HTR-8/SVneo (cell line): ENCODE measurements at places on chromosomes 11 and 22.

DNA sequence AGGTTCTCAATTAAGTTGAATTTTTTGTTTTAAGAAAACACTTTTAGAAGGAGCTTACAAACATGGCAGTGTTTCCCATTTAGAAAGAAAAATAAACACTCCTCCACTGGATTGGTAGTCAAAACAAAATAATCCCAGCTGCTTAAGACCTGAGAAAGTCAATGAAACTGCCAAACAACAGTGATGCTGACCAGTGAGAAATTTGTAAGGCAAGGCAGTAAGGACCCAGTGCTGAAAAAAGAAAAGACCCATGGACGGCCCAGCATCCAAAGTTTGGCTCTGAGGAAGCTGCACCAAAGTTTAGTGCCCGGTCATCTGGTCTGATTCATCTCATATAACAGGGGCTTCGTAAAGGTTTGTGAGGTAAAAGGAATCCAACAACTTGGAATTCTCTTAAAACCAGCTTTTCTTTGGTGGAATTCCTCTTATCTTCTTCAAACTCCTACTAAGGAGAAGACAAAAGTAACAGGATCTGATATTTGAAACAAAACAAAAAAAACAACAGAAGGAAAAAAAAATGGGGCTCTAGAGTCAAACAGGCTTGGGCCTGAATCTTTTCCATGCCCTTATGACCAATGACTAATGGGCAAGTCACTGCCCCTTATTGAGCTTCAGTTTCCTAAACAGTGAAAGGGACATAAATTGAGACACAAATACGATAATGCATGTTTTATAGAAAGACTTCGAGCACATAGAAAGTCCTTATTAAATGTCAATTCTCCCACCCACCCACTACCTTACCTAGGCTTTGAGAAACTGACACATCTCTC lies 383.0 kb upstream of the NARS2 start:
- no peak for DNase-seq

GRCh38 chr11:73365352-73366264 lies 10.6 kb upstream of the RELT start:
- no peak for DNase-seq

GRCh38 chr11:113507341-113507740 lies 32.1 kb upstream of the DRD2 start:
- no peak for DNase-seq

GRCh38 chr11:14904745-14905103 lies 12.7 kb upstream of the CYP2R1 start:
- no peak for DNase-seq

DNA sequence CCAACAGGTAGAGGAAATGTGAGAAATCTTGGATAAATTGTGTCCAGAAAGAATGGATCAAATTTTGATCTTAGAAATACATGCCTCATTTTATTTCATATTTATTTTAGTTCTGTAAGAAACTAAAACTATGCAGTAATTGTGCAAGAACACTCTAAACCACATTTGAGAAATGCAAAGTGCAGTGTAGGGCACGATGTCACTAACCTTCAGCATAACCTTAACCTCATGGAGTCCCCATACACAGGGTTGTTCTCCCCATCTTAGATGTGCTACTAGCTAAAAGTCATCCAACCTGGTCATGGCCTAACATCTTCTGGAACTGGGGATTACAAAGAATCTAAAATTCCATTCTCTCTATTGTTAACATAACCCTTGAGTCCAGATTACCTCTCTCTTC lies 48.4 kb upstream of the ARHGAP42 start:
- no peak for DNase-seq

DNA sequence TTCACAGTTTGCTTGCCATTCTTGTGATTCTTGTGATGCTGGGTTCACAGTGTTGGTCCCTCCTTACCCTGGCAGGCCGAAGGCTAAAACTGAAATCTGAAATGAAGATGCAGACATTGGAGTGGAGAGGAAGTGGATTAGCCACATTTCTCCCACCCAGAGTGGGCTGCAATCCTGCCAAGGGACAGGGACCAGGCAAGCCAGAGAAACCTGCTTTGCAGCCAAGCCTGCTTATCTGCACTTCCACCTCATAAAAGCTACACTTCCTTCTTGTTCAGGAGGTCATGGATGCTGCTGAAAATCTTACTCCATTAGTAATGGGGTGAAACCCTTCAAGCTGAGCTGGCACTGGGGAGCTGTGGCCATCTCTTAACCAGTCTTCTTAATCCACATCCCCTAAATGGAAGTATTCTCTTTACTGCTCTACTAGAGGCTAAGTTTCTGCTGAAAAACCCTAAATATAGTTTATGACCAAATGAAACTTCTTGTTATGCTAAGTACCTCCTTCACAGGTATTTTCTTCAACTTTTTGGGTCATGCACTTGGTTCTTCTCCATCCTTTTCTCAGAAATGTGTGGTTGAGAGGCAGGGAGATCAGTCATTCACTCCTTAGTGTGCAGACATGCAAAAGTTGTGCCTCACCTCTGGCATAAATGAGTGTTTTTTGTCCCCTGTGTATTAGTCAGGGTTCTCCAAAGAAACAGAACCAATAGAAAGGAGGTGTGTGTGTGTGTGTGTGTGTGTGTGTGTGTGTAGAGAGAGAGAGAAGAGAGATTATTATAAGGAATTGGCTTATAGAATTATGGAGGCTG lies 133.9 kb upstream of the BMAL1 start:
- no peak for DNase-seq

DNA sequence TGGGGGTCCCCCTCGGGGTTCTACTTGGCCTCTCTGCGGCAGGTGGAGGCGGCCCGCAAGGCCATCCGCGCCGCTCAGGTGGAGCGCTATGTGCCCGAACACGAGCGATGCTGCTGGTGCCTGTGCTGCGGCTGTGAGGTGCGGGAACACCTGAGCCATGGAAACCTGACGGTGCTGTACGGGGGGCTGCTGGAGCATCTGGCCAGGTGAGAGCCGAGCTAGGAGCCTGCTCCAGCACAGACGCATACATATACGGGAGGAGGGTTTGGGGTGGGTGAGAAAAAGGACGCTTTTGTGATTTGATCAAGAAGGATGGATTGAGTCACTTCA lies 415 bp downstream of the CENATAC start:
- DNase-seq = no peak

GRCh38 chr11:61417670-61418069 lies 12.1 kb downstream of the CPSF7 start:
- no peak for DNase-seq

- no peak for DNase-seq
Measured at GRCh38 chr22:37990301-37990700, 5.9 kb upstream of the SOX10 start.

- DNase-seq = no peak
Measured at GRCh38 chr11:85795712-85796487, 15.0 kb downstream of the SYTL2 start.

DNA sequence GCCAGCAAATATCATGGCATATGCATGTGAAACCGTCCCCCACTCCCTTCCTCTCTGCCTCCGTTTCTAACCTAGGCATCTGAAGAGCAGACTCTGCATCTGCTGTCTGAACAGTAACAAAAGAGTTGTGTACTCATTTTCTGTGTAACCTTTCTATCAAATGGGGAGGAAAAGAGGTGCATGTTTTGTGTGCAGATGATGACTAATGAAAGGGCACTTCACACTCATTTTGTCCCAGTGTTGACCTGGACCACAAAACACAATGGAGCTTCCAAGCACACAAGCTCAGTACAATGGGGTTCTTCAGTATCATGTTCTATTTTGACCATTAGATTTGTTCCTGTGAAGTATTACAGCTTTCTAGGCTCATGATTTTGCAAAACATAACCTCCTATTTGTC lies 13.0 kb downstream of the JHY start:
- no peak for DNase-seq

DNA sequence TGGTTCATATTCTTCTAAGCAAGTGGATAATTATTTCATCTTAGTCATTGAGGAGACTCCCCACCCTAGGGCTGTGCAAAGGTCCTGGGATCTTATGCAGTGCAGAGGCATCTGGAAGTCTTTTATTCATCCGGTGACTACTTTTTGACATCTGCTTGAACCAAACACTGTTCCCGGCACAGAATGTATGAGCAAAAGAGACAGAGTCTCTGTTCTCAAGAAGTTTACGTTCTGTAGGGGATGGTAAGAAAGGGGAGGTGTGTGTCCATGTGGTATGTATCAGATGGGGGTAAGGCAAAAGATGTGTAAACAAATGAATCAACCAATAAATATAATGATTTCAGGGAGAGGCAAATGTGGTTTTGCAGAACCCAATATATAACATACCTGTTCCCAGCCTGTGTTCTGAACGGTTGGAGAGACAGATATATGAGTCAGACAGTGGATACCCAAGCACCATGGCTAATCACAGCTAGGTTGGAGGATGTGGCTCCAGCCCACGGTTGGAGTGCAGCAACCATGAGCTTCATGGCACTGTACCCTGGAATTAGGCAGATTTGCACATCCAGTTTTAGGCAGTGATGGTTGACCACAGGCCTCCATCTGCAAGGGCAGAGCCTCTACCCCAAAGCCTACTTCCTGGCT lies 75.1 kb upstream of the CADM1 start:
- DNase-seq = no peak

DNA sequence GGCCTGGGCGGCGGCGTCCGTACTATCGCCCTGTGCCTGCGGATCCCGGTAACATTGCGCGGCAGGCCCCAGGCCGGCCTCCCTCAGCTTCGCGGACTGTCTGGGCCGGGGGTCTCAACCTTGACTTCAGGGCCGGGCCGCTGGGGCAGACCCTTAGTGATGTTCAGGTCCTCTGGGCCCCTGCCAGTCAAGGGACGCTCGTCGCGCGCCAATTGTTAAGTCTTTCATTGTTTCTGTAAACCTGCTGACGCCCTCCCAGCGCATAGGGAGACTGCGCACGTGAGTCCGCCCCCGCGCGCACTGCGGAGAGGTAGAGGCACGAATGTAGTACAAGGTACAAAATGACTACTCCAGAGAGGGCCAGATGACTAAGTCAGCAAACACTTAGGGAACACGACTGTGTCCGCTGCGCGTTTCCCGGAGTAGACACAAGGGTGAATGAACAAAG lies 451 bp upstream of the HDHD5 start:
- no peak for DNase-seq

GRCh38 chr22:27192135-27192829 lies 534.9 kb downstream of the MIAT start:
- no peak for DNase-seq

DNA sequence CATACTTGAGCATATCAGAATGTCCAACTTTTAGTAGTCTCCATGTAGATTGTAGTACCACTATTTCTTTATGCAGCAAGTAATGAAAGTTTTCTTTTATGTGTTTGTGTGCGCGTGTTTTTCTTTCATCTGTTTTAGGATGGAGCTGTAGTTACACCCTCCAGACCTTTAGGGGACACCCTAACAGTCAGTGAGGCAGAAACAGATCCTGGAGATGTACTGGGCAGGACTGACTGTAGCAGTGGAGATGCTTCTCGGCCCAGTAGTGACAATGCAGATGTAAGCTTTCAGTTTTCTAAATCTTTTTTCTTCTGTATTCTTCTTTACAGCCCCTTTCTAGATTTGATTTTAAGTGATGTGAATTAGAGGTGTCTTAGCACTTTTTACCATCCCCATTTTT lies 79.9 kb upstream of the GRIK4 start:
- DNase-seq = peak; percentile 30

DNA sequence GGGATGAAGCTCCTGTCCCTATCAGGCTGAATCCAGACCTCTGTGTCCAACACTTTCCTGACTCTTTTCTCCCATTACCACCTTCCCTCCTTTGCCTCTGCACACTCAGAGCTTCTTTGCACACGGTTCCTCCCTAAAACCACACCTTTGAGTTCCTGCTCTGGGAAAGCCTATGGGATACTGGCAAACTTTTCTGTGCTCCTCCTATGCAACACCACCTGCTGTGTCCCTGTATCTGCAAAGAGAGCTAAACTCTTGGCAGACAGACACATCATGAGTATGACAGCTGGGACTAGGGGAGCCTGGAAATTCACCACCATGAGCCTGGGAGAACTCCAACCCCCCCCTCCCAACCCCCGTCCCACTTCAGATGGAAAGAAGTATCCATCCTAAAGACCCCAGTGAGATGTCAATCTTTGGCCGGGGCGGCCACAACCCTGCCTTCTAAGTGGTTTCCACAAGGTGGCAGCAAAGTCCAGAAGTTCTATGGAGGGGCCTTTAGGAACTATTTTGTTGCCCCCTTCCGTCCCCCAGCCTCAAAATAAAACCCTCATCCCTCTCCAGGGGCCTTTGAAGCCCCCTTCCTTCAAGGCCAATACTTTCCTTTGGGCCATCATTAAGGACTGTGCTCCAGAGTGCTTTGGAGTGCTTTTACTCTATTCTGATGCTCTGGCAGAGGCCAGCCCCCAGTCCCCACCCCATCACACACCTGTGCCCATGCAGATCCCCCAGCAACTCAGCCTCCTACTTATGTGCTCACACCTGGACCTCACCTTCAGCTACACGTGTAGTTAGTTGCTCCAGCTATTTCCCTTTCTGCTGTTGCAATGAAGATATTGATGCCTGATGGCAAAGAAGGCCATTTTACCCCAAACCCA lies 19.4 kb downstream of the HTR3A start:
- DNase-seq = no peak

DNA sequence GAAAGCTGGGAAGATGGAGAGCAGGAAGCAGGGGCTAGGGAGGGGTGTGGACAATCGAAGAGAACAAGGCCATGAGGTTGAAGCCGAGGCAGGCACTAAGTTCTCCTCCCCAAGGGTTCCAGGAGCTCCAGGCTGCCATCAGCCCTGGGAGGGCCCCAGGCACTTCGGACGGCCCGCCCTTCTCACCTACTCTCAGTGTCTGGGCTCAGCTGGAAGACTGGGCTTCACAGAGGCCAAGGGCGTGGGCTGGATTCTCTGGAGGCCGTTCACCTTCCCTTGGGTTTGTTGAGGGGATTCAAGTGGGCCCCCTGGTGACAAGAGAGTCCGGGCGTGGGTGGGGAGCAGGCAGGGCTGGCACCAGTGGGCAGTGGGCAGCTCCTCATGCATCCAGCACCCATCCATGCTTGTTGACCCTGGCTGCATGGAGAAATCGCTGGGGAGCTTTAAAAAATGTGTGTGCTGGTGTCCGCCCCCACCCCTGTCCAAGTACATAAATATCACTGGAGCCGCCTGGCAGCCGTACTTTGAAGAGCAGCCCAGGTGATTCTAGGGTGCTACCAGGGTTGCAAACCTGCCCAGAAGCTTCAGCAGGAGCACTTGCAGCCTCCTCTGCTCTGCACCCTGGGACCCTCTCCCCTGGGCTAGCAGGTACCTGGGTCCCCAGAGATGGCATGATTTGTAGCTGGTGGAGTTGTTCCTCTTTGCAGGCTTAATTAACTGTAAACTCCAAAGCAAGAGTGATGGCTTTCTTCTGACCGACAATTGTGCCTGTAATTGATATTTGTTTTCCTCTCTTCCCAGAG lies 74.3 kb downstream of the RTL6 start:
- DNase-seq = no peak
